H4 (cell line): ENCODE measurements at places on chromosomes 1 and 21.

GRCh38 chr1:163535807-163536206, 214.1 kb downstream of the NUF2 start:
- DNase-seq = peak; percentile 26

GRCh38 chr1:185567440-185567839, 166.8 kb upstream of the HMCN1 start:
- no peak for DNase-seq

DNA sequence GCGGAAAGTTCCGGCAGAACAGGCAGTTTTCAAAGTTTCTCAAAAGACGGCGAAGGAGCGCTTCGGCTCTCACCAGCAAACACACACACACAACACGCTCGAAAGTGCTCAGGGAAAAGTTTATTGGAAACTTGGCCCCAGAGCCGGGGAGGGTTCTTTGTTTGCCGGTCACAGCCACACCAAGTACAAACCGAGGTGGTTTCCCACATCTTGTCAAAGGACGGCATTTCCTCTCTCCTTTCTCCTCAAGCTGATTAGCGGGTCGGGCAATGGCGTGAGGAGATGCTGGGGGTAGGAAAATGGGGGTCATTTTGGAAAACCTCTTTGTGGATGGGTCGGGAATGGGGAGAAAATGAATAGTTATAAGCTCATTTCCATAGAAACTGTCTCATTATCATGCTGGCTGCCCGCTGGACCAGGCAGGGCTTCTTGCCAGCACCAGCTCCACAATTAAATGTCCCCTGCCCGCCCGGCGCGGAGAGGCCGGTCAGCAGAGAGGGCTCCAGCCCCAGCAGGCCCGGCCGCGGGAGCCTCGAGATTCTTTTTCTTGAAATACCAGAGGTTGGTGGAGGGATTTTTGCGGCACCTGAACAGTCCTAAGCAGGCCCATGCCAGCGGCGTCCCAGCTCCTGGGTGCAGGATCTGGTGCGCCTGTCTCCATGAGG, 92.3 kb downstream of the PRDM16 start:
- DNase-seq = no peak

DNA sequence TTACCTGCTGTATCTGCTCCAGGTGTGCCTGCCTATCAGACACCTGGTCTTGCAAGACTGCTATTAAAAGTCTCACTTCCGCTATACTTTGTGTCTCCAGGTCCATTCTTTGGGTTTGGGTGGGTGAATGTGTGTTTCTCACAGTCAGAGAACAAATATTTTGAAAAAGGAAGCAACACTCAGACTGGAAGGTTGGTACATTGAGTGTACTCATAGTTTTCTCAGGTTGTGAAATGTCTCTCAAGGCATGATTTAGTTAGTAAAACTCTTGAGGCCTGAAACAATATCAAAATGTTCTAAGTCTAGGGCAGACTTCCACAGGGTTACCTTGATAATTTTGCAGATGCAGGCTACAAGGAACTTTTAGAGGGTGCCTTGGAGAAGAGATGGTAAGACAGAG, 429.9 kb upstream of the ZRANB2 start:
- DNase-seq = no peak

- DNase-seq = no peak
Measured at GRCh38 chr1:12544992-12545391, 73.0 kb downstream of the DHRS3 start.

DNA sequence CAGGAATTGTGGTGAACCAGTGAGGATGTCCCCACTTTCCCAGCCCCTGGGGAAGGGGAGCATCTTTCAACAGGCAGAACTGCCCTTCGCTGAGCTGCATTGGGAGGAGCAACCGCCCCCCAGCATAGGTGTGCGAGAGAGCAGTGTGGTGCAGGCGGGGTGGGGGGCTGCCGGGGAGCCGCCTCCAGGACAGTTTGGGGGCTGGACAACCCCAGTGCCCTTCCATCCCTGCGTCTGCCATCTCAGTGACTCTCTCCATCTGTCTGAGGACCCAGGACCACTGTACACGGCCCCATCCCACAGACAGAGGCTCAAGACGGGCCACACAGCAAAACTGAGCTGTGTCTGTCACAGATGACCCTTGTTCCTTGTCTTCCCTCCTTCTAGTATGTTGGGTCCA, 14.2 kb downstream of the PODN start:
- DNase-seq = no peak

DNA sequence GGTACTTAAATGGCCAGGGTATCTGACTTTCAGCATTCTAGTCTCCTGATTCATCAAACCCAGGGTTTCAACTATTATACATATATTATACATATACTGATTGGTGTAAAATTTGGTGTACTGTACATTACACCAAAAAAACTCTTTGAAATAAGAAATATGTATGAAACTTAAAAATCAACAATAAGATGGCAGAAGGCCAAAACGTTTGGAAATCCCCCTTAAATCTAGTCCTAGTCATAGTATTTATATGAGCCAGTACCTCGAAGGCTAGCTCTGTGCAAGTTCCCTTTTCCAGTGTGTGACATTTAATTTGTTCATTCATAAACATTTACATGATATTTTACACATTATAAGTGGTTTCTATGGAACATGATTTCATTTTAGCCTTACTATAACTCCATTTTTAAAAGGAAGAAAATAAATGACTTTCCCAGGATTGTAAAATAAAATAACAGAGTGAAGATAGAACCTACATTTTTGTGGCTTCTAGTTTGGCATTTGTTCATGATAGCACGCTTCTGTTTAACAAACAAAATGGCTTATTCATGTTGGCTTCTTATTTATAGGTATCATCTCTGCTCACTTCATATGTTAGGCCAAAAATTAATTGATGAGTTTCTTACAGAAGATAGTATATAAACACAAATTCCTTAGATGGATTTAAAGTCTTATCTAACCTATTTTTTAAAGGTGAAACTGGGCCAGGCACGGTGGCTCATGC, 18.8 kb upstream of the ZNF281 start:
- no peak for DNase-seq

GRCh38 chr1:156258859-156259258, 11.0 kb upstream of the PAQR6 start:
- DNase-seq = no peak

DNA sequence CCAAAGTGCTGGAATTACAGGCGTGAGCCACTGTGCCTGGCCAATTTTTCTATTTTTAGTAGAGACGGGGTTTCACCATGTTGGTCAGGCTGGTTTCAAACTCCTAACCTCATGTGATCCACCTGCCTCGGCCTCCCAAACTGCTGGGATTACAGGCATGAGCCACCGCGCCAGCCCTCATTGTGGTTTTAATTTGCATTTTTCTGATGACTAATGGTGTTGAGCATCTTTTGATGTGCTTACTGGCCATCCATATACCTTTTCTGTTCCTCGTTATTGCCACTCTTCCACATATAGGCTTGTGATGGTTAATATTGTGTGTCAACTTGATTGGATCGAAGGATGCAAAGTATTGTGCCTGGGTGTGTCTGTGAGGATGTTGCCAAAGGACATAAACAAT, 17.4 kb upstream of the ENAH start:
- peak; percentile 22 for DNase-seq

DNA sequence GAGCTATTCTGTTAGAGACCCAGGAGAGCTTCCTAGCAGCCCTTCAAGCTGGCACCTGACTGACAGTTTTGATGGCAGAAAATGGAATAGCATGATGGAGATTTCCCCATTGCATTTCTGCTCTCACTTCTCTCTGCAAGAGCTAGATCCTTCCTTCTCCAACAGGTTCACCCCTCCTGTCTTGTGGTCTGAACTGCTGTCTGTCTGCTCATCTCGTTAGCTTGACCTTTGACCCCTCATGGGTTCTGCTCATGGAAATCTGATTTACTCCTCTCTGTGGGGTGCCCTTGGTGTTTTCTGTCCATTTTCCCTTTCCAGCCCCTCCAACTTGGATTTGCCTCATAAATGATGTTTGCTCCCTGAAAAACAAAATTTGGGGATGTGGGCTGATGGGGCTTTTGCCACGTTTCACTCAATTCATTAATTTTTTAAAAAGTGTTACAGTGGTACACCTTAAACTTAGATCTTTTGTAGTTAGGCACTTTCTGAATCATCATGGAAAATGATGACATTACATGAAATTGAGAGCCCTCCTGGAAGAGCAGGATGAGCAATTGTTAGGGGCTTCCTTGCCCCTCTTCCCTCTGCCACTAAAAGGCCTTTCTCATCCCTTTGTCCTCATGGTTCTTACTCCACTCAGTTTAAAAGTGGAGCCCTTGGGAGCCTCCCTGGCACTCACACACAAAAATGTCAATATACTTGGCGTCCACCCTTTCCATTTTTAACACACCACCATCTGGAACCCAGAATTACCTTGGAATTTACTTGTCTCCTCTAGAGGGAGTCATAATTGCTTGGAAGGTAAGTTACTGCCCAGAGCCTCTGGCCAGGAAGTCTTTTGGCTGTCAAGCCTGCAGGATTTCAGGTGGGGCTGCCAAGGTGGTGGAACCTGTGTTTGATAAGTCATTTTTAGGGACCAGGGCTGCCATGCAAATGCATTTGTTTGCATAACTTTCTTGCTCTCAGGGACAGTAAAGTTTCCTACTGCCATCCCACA, 31.9 kb upstream of the IL19 start:
- peak; percentile 29 for DNase-seq

DNA sequence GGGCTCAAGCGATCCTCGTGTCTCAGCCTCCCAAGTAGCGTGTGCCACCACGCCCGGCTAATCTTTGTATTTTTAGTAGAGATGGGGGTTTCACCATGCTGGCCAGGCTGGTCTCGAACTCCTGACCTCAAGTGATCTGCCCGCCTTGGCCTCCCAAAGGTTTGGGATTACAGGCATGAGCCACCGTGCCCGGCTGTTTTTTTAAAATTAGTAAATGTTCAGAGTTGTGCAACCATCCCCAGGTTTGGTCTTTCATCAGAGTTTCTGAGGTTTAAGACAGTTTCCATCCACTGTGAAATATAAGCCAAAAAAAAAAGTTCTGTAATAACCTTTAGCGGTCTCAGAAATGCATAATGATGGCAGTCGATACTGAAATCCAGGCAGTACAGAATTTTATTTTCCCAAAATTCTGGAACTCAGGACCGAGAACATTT, 550 bp upstream of the SYT11 start:
- DNase-seq = peak; percentile 23

DNA sequence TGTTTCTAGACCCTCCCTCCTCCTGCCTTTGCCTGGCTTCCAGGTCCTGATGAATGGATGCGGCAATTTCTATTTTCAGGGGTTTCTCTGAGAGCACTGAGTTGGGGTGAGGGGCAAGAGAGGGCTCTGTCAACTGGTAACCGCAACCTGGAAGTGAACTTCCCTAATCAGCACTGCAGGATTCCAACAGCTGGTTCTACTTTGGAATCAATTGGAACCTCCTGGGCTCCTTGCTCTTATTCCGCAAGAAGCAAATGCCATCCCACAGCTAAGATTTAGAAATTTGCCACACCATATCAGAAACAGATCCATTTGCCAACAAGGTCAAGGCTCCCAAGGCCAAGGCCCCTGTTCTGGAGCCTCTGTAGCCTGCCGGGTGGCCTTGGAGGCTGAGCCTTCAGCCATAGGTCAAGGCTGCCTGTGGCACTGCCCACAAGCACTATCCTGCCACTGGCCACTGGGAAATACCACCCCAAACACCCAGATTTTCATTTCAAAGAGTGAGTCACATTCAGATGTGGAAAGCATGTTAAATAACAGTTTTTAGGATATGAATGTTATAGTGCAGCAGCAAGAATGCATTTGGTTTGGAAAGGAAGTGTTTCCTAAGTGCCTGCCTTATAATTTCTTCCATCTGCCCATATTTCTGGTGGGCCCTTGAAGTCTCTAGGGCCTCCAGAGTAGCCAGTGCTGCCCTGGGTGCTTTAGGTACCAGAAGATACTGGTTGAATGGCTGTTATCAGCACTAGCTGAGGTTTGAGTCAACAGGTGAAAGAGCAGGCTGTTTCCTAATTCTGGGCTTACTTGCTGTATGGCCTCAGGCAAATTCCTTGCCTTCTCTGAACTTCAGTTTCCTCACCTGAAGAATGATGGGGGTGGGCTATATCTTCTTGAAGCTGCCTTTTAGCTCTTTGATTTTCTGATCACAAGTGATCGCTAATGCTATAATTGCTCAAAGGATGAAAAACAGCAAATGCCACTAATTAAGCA, 56.3 kb upstream of the JUN start:
- no peak for DNase-seq

GRCh38 chr21:15051644-15052458, 12.9 kb downstream of the NRIP1 start:
- DNase-seq = no peak

DNA sequence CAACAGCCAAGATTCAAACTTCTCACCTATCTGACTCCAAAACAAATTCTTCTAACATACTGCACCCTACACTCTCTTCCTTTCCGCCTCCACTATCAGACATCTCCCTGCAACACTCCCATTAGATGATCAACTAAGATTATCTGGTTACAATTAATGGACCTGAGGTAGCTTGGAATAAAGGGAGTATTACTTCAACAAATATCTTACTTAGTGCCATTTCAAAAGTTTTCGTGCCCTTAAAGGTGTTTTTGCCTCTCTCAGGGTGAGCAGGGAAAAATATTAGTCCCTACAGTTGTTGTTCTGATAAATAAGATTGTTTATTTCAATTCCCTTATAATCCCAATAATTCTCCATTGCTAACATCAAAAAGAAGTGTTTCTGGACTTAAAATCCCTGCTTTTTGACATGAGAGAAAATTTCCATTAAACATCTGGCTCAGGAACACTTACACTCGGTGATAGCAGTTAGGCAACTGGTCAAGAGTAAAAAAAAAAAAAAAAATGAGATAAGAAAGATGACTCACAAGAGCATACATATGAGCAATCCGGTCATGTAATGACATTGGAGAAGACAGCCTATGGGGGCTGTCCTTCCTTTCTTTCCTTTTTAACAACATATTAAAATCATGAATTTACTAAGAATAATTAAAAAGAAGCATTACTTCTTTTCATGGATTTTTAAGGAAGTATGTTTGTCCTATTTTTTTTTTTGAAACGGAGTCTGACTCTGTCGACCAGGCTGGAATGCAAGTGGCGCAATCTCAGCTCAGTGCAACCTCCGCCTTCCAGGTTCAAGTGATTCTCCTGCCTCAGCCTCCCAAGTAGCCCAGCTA, 7.6 kb downstream of the RSBN1 start:
- peak; percentile 29 for DNase-seq

- no peak for DNase-seq
Measured at GRCh38 chr1:183739741-183740271, 65.1 kb upstream of the RGL1 start.

DNA sequence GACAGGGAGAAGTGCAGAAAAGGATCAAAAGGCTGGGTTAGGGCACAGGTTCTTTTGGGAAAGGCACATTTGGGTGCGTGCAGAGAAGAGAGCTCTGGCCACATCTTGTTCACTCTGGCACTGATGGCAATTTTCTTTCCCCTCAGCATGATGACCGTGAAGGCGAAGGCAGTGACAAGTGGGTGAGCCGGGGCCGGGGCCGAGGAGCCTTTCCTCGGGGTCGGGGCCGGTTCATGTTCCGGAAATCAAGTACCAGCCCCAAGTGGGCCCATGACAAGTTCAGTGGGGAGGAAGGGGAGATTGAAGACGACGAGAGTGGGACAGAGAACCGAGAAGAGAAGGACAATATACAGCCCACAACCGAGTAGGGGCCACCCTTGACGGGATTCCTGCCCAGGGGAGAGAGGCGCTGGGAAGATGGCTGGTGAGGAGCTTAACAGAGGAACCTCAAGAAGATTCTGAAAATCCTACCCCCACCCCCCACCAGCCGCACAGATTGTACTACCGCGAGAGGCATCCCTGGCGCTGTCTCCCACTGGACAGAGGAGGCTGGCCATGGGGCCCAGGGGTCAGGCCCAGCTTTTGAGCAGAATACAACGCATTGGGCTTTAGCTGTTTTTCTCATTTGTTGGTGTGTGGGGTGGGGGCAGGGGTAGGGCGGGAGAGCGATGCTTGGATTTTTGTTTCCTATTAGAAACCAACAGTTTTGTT, 2.4 kb upstream of the SH3D21 start:
- DNase-seq = no peak
